ENCODE measurements at places on chromosomes 3 and 15. TPM values are rescaled to one million over a fixed set of nuclear protein-coding genes. Genes with fewer than 3 reads are reported as not detected.

DNA sequence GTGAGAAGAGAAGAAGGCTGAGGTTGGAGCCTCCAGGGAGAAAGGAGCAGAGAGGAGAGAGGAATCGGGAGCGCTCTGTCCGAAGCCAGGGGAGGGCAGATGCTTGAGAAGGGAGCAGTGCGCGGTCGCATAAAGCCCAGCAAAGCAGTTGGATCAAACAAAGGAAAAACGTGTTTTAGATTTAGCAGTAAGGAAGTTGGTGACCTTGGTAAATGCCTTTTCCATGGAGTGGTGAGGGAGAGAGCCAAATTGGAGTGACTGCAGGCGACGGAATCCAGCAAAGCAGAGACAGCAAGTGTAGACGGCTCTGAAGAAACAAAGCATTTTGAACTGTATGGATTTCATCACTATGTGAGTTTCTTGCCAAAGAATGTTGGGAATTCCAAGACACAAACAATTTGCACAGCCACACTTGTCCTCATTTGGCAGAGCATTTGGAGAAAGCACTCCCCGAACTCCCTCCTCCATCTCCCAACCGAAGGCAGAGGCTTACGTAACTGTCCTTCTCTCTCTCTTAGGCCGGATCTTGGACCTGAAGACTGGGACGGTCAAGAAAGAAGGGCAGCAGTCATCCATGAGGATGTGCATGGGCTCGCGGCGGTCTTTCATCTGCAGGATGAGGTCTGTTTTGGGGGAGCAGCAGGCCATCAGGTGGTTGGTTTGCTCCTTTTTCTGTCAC is 103.6 kb downstream of the ARNT2 start:
- DNase-seq: no peak

DNA sequence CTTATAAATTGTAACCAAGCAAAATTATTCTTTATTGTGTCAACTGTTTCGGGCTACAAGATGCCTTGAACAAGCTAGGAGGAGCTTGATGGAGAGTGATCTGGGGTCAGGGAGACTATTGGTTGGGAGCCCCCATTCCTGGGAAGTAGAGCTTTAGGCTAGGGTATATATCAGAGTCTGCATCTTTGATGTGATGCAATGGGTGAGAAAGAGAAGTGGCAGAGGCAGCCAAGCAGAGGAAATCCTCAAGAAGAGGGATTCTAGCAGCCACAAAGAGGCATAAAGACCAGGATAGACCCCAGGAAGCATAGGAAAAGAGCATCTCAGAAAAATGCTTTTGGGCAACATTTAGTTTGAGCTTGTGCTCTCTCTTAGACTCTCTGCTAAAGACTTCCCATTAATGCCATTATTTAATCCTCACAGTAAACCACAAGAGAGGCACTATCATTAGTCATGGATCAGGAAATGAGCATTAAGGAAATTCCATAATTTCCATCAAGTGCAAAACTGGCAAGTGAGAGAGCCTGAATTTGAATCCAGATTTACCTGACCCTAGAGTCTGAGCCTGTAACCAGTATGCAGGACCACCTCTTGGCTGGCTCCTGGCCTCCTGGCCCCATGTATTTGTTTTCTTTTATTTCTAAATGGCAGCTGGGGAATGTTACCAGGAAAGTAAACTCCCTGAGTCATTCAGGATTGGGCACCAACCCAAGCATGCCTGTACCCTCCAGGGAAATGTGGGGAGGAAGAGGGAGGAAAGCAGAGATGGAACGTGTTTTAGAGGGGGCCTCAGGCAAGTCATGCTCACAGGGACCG is 118.7 kb downstream of the RPL22L1 start:
- DNase-seq: peak; percentile 31

GRCh38 chr15:98518823-98519561 is 129.3 kb upstream of the IGF1R start:
- peak; percentile 89 for DNase-seq

- no peak for DNase-seq
These were observed 48.2 kb upstream of the IGF1R start for GRCh38 chr15:98599909-98600691.

DNA sequence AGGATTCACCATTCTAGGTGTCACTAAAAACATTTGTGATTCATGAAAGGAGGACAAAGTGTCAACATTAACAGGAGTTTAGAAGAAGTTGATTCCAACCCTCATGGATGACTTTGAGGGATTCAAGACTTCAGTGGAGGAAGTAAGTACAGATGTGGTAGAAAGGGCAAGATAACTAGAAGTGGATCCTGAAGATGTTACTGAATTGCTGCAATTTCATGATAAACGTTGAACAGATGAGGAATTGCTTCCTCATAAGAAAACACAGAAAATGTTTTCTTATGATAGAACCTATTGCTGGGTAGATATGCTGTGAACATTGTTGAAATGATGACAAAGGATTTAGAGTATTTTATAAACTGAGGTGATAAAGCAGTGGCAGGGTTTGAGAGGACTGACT is 23.5 kb upstream of the ATP2C1 start:
- DNase-seq: no peak

DNA sequence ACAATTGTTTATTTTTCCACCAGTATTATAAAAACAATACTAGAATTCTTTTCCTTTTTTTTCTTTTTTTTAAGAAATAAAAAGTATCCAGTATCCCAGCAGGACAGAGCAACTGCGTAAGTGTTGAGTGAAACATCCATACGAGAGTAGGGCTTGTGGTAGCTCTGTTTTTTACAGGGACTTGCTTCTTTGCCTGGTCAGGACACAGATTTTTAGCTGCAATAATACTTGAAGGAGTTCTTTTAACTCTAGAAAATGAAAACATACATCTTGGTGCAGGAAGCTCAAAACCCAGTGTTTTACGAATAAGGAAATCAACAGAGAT is 297.7 kb upstream of the NR2E3 start:
- no peak for DNase-seq

- no peak for DNase-seq
These were observed 14.2 kb downstream of the TERC start for GRCh38 chr3:169750665-169751064.

- DNase-seq: no peak
These were observed 43.4 kb downstream of the EEFSEC start for GRCh38 chr3:128196647-128197046.

DNA sequence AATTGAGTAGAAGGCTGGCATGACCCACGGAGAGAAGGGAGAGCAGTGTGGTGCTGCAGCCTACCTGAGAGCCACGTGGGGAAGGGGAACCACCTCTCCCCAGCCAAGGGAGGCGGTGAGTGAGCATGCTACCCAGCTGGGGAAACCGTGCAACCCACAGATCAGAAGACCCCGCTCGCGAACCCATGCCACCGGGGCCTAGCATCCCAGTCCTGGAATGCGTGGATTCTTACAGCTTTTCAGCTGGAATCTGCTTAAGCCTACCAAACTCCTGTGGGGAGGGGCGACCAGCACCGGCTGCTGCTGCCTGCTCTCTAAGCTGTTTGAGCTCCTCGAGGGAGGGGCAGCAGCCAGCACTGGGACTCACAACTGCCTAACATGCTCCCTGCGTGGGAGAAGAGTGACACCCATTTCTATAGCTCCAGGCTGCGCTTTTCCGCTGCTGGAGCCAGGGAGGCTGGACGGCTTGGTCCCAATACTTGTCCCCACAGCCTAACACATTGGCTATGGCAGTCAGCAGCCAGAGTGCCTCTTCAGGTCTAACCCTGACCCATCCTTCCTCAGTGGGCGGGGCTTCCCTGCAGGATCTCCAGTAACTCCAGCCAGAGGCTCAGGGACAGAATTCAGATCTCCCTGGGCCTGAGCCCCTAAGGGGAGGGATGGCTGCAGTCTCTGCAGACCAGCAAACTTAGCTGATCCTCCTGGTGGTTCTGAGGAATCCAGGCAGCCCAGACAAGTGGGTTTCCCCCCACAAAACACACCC is 20.0 kb upstream of the TEX55 start:
- DNase-seq: no peak

GRCh38 chr3:185852635-185853034 is 27.8 kb upstream of the IGF2BP2 start:
- no peak for DNase-seq

- DNase-seq: no peak
These were observed 57.5 kb downstream of the CADPS start for GRCh38 chr3:62817678-62818077.

GRCh38 chr15:92600856-92601255 is 54.7 kb downstream of the FAM174B start:
- peak; percentile 80 for DNase-seq

The CNTN3 gene
- not detected for total RNA-seq

DNA sequence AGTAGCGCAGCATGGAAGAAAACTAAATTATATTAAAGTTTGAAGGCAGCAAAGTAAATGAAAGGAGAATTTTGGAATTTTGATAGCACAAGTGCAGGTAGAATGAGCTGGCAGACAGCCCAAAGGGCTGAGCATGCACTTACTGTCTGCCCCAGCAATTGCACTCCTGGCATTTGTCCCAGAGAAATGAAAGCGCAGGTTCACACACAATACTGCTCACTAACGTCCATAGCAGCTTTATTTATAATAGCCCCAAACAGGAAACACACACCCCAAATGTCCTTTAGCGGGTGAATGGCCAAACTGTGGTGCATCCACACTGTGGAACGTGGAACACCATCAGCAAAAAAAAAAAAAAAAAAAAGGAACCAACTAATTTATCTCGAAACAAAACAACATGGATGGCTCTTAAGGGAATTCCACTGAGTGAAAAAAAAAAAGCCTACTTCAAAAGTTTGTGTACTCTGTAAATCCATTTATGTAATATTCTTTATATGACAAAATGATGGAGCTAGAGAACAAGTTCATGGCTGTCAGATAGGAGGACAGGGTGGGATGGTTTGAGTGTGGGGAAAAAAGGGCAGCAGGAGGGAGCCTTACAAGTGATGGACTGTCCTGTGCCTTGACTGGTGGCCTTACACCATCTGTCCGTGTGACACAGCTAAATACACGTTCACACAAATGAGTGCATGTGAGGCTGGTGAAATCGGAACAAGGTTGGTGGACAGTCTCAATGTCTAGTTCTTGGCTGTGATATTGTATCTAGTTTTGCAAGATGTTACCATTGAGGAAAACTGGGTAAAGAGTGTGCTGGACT is 6.0 kb upstream of the TM2D3 start:
- DNase-seq: peak; percentile 73

The PLA2G4D gene
- total RNA-seq: 0.03 TPM

DNA sequence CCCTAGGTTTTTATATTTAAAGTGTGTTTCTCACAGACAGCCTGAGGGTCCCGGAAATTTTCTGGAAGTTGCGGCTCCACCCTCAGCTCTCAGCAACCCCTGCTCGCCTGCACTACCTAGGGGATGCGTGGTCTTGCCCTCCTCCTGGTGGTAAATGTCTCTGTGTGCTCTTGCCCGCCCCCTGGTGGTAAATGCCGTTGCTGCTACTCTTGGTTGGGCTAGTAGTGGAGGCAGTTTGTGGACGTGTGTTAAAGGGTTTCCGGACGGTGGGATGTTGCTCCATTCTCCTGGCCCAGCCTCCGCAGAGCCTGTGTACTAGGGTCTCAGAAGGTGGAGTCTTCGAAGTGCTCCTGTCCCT is 27.4 kb downstream of the STOML1 start:
- DNase-seq: peak; percentile 93

GRCh38 chr15:96327155-96327741 is 3.3 kb upstream of the NR2F2 start:
- DNase-seq: peak; percentile 89

The EIF5A2 gene
- 3.9 TPM for total RNA-seq

- no peak for DNase-seq
These were observed 2.0 kb downstream of the ACAN start for GRCh38 chr15:88805031-88805780.

- no peak for DNase-seq
These were observed 56.1 kb downstream of the CRTC3 start for GRCh38 chr15:90585863-90586262.
